ENCODE measurements at places on chromosomes 7 and 10.

- DNase-seq = no peak
These were observed 263.7 kb downstream of the IPMK start for GRCh38 chr10:58003945-58004344.

DNA sequence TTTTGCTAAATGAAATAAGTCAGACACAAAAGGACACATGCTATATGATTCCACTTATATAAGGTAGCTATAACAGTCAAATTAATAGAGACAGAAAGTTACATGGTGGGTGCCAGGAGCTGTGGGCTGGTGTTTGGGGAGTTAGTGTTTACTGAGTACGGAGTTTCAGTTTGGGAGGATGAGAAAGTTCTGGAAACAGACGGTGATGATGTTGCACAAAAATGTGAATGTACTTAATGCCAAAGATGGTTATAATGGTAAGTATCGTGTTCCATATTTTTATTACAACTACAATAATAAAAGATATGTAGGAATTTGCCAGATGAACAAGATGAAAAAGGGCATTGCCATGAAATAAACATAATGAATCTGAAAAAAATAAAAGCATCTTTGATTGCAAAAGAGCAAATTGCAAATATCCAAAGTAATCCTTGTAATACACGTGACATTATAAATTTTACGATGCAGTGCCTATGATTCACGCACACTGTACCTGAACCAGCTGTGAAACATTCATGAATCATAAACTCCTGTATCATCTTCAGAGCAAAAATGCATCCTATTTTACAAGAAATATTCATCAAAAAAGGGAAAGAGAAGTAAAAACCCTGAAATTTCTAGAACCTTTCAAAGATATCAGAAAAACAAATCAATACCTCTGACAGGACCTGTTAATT, 676.7 kb downstream of the PCDH15 start:
- DNase-seq = no peak

DNA sequence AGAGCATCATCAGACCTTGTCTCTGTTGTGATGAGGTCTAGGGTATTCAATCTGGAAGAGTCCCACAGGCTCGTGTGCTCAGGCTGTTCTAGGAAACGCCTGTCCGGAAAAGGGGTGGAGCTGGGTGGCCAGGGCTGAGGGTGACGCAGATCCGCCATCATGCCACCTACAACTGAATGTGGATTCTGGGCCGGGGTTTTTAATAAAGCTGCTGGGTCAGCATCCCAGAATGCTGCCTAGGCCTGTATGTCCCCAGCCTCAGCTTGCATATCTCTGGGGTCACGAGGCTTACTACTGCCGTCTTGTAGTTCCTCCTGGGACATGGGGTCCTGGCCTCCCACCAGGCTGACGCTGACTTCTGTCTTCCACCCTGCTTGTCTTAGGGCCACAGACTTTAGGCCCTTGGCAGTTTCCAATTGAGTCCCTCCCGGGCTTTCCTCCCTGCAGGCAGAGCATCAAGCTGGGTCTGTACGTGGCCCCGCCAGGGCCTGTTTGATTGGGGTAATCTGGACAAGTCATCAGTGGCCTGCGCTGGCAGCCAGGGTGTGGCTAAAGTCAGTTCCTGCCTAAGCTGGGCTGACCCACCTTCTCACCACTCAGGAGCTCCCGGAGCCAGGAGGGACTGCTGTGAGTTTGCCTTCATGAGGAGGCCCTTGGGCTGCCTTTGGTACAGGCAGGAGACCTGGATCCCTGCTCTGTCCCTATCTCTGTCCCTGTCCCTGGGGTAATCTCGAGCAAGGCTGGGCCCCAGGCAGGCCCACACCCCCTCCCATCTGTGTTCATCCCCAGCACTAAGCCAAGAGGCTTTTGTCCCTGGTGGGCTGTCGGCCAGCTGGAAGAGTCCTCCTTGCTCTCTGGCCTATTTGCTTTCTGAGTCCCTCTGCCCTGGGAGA, 79.9 kb downstream of the ZMIZ1 start:
- no peak for DNase-seq

DNA sequence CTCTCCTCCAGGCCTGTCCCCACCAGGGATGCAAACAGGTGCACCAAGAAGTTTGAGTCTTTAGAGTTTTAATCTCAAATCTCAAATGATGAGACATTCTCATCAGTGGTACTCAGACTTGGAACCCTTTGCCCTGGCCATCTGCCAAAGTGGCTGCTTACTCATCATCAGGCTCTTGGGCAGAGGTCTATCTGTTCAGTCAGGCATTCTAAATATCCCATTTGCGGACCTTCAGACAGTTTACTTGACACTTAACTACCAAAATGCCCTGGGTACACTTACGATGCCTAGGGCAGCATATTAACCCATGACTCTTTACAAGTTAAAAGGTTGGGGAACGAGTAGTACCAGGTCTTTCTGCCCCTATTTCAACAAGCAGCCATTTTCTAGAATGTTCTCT, 61.2 kb upstream of the YAE1 start:
- DNase-seq = no peak

DNA sequence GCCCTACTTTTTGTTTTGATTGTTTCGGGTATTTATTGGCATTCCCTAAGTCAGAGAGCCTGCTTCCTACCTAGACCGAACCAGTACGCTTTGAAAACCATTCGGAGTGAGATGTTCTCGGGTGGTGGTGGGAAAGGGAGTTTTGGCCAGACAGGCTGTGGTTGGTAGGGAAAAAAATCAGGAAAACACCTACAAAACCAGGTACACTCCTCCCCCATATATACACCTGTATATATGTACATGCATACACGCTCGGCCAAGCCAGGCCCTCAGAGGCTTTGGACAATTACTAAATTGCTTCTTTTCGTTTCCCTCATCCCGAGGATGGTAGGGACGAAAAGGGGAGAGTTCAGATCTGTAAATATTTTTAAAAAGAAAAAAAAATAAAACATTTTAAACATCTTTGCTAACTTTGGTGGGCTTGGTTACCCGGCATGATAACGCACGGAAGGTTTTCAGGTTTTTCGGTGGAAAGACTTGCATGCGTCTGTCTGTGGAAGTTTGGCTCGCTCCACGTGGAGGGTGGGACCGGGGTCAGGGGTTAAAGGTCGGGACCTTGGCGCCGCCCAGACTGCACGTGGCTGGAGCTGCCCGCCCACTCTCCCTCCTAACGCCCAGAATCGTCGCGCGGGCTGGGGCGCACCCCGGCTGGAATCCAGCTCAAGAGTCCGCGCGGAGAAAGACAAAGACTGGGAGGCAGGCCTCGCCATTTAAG, 2.5 kb downstream of the HMX2 start:
- DNase-seq = no peak

DNA sequence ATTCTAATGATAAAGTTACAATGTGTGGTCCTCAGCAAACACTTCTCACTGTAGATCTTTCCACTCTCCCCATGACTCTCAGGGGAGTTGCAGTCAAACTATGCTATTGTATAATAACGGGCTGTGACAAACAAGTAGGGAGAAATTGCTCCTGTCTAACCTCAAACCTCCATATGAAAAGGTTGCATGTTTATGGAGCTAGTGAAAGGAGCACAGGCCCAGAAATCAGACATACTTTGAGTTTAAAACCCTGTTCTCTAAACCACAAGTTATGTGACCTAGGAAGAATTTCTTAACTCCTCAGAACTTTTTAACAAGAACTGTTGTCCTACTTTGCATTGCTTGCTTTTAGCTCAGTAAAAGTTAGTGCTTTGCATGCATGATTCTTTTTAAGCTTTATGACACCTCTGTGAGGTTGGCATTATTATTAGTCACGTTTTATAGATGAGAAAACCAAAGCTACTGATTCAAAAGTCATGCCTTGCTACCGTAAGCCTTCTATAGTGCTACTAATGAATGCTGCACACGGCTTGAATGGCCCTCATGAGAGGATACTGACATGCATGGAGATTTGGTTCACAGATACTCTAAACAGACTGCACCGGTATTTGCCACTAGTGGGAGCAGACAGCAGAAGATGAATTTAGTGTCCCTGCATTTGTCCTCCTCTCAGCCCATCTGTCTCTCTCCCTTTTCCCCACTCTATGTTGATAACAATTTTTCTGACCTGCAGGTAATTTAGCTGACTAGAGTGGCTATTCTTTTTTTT, 129.5 kb upstream of the PCGF5 start:
- no peak for DNase-seq

- DNase-seq = no peak
These were observed 103.8 kb downstream of the ARMH3 start for GRCh38 chr10:101952191-101952590.

DNA sequence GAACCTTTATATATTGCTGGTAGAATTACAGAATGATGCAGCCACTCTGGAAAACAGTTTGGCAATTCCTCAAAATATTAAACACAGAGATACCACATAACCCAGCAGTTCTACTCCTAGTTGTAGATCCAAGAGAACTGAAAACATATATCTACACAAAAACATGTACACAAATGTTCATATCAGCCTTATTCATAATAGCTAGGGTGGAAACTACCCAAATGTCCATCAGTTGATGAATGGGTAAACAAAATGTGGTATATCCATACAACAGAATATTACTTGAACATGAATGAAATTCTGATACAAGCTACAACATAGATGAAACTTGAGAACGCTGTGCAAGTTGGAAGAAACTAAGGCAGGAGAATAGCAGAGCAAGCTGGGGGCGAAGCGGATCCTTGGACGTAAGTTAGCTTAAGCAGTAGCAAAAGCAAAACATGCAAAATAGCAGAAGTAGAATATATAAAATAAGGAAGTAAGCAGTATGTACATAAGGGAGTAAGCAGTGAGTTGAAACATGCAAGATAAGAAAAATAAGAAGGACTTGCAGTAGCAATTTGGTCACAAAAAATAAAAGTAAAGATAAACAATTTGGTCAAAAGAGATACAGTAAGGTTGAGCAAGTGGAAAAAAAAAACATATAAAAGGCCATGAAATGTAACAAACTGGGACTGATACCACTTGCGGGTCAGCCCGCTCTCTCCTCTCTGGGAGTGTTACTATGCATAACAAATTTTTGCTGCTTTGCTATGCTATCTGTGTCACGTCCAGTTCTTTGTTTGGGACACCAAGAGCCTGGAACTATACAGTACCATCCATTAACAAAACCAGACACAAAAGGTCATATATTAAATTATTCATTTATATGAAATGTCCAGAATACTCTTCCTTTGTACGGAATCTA, 18.0 kb upstream of the HILPDA start:
- no peak for DNase-seq

DNA sequence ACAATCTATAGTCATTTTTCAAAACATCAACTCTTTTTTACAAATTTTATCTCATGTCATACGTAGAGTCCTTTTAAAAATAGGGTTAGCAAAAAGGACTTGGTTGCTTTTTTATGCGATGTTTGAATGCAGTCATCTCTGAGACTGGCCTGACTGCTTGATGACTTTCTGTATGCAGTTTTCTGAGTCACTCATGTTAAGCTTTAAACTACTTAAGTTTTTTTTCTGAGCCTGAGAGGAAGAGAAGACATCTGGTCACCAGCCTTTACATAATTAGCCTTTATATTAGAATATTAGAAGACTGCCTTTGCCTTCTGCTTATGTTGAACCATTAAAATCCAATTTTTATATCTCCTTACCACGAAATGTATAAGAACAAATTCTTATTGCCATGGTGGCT, 834.4 kb upstream of the MBL2 start:
- no peak for DNase-seq

DNA sequence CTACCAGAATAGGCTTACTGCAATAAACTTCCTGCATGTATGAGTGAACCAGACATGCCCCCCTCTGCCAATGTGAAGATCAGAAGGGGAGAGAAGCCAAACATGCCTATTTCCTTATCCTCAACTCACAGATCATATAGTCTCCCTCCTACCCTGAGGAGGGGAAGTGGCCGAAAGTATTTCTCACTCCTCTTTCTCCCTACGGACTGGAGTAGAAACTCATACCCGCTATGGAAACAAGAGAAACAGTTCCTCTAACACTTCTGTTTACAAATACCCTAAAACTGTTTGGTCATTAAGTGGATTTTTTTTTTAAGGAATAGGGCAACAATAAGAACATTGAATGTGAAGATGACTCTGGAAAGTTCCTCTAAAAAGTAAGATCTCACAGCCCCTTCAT, 31.4 kb downstream of the CCNJ start:
- DNase-seq = no peak

GRCh38 chr7:142593106-142593505, 156.2 kb upstream of the PRSS1 start:
- no peak for DNase-seq

DNA sequence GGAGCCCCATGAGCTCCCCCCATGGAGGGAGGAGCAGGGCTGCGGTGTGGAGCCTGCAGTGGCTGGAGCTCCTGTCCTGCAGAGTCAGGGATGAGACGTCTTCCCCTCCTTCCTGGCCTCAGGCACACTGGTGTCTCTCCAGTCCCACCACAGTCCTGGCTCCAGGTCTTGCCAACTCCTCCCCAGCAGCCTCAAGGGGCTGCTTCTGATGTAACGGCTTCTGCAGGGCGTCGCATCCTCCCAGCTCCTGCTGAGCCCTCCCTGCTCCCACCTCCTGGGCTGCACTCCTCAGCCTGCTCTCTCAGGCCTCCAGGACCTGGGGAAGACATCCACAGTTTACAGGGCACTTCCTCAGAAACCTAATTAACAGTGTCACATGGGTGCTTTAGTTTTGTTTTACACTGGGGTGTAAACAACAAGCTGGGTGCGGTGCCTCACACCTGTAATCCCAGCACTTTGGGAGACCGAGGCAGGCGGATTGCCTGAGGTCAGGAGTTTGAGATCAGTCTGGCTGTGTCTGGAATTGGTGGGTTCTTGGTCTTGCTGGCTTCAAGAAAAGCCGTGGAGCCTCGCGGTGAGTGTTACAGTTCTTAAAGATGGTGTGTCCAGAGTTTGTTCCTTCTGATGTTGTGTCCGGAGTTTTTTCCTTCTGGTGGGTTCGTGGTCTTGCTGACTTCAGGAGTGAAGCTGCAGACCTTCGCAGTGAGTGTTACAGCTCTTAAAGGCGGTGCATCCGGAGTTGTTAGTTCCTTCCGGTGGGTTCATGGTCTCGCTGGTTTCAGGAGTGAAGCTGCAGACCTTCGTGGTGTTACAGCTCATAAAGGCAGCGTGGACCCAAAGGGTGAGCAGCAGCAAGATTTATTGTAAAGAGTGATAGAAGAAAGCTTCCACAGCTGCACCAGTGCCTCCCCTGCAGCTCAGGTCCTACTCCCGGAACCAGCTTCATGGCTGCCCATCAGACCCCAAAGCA, 95.0 kb downstream of the PAXIP1 start:
- no peak for DNase-seq

DNA sequence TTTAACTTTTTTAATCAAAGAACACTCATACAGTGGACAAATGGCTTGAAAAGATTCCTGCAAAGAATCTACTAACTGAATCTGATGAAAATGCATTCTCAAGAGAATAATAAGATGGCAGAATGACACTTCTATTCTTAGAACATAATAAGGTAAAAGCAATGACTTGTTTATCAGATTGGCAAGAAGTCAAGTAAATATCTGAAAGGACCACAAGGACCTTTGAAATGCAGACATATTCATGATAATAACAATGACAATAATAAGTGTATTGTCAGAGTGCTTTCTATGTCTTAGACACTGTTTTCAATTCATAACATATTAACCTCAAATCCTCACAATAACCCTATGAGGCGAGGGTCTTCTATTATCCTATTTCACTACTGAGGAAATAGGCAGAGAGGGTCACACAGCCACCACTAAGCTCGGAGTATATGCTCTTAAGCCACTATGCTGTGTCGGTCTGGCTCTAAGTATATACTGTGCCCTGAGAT, 10.6 kb downstream of the HACD1 start:
- DNase-seq = no peak

Data from cortex of kidney (tissue), 1 donor.